ENCODE measurements at places on chromosomes 2 and 18.
A peak's percentile ranks its signal among the peaks of the same experiment; 100 is the strongest.

- DNase-seq, result no peak
Measured at GRCh38 chr2:46350029-46350689, 53.0 kb downstream of the EPAS1 start.

GRCh38 chr18:74495581-74496507, at the start of gene CNDP2:
Gene CNDP2, plus strand, starts transcription at chr18:74496363. Its CDS starts 3,611 bp downstream, at chr18:74499974.
- DNase-seq, result peak; percentile 99

DNA sequence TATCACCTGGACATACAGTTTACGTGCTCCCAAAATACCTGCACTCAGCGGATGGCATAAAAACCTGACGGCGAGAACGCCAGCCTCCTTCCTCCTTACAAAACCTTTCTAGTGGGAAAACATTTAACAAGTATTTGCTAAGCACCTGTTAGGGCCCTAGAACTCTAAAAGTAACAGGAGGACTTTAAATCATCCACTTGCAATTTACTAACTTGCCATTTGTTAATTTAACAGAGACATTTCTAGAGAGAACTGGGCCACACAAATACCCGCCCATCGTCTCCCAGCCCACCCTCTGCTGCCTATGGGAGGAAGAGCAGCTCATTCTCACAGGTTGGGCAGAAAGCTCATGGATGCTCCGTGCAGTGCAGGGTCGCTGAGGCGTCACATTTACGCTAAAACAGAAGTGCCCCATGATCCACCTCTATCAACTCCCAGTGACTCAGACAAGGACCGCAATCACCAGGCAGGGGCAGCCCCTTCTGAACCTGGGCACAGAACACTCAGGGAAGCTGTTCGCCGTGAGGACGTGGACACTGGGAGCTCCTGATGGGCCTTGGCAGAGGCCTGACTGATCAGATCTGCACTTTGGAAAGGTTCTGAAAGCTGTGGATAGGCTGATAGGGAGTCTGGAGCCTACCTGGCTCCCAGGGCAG, 106.9 kb downstream of the HDAC4 start:
- DNase-seq, result peak; percentile 39

DNA sequence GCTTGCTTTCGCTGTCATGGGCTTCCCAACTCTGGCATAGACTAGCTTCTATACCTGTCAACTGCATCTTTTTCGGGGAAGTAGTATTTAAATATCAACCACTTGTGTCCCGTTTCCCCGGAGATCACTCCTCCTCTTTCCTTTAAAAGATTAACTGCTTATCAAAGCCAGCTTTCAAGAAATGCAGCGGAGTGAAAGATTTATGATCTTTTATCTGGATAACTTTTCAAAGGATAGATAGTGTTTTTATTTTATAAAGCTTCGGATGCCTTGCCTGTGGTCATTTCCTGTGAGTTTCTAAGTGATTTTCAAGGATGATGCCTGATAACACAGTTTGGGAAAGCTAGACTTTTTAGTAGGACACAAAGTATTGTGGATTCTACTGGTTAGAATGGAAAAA, 2.9 kb upstream of the IGFBP5 start:
- DNase-seq, result no peak

- no peak for DNase-seq
Measured at GRCh38 chr2:207681431-207681830, 30.0 kb upstream of the CCNYL1 start.

DNA sequence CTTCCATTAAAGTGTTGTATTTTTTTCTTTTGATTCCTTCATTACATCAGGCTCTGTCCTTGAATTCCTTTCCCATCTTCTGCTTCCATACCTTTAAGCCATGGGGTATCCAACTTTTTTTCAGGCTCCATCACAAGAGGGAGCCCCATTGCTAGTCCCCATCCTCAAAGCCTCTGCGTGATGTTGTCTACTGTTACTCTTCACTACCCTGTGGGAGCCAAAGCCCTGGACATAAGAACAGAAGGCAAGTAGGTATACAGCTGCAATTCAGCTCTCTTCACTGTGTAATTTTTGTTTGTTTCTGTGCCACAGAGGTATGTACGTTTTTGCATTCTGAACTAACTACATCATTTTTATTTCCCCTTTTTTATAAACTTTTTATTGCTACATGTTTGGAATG, 36.6 kb upstream of the CCNYL1 start:
- no peak for DNase-seq

- no peak for DNase-seq
Measured at GRCh38 chr2:80016171-80016570, 288.4 kb downstream of the LRRTM1 start.

DNA sequence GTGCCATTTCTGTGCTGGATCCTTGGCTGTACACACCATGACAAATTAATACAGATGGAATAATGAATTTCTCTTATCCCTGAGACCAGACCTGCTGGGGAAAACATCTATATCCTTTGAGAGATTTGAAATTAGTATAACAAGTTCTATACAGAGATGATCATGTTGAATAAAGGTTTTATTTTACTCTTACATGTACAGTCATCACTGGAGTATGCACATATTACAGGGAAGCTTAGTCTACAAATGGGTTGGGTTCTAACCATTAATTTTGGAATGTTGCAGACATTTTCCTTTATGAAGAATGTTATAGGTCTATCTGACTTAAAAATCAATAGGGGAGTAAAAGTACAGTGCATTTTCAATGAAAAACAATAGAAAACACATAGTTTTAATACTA, 29.9 kb upstream of the MMADHC start:
- DNase-seq, result no peak
